ENCODE measurements at places on chromosomes 6 and 20. TPM values are rescaled to one million over a fixed set of nuclear protein-coding genes. Genes with fewer than 3 reads are reported as not detected.

GRCh38 chr20:59633656-59634251 lies 29.4 kb downstream of the PHACTR3 start:
- DNase-seq: no peak

DNA sequence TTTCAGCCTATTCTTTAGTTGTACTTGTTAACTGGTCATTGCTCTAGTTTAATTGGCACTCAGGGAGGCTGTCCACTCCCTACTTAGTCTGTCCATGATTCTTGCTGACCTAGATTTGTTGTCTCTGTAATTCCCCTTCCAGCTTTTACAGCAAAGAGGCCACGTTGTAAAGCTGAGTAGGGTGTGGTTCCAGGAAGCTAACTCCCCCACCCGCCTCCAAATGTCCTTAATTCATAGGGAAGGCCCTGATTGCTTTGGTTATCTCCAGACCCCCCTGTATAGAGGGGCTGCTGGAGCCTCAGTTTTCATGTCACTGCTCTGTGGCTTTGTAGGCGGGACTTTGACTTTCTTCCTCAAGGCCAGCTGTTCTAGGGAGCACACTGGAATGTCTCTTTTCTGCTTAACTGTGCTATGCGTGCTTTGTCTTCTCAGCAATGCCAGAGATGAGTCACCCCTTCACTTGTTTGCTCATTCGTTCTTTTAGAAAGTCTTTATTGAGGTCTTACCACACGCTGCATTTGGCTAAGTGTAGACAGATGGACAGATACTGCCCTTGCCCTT lies 175.1 kb upstream of the JAG1 start:
- DNase-seq: peak; percentile 9

DNA sequence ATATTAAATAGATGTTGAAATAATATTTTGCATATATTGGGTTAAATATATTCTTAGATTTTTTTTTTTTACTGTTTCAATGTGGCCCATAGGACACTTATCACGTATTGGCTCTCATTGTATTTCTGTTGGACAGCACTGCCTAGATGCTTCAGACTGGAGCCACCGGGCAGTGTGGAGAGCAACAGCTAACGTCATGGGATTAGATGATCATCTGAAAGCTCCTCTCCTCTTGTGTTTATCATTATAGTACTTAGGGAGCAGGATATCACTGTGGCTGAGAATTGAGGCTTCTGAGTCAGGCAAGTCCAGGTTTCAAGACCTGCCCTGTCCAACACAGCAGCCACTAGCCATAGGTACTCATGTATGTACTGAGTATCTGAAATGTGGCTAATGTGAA lies 87.4 kb downstream of the ZHX3 start:
- no peak for DNase-seq

- no peak for DNase-seq
Observed at GRCh38 chr20:460180-460579, 2.2 kb downstream of the TBC1D20 start.

The PAX1 gene
- total RNA-seq: not detected

The APCDD1L gene
- 3.2 TPM for total RNA-seq

The NFS1 gene
- total RNA-seq: 26.1 TPM

DNA sequence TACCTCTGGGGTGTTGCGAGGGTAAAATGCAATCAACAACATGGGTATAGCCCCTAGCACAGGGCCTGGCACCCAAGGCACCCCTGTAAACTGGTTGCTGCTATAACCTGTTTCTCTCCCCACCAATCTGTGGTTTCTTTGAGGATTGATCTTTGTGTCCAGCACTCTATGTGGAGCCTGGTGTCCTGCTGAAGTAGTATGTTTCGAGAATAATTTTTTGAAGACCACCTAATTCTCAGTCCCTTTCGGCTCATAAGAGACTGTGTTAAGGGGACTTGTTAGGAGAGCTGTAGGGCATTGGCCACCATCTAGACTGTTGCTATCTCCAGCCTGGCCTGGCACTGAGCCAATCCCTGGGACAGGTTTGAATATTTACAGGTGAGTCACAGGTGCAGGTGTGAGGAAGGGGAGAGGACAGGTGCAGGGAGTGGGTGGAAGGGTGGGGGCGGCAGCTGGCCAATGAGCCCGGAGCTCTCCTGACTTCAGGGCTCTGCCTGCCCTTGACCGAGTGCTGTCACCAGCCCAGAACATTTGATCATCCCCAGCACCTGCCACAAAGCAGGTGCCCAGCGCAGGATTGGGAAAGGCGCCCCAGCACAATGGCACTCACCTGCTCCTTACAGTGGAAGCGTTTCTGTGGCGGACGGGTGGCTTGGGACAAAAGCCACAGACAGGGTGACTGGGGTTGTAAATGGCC lies 8.1 kb upstream of the C20orf144 start:
- DNase-seq: no peak

DNA sequence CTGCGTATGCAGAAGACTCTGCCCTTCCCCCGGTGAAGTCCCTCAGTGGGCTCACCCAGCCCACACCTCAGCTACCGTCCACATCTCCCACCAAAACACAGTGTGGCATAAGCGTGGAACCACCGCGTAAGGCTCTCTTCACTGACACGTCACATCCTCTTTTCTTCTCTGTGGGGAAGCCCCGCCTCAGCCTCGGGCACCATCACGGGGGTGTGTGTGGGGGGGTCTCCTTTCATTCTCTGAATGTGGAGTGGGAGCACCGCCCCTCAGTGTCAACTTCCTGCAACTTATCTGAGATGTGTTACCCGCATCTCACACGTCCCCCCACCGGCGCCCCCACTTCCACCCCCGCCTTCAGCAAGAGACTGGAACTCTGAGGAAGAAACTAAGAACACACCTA lies 388.4 kb upstream of the JARID2 start:
- no peak for DNase-seq

- no peak for DNase-seq
Observed at GRCh38 chr20:62905536-62906117, 20.7 kb downstream of the DIDO1 start.

GRCh38 chr6:144477856-144478255 lies 192.7 kb downstream of the UTRN start:
- DNase-seq: no peak

DNA sequence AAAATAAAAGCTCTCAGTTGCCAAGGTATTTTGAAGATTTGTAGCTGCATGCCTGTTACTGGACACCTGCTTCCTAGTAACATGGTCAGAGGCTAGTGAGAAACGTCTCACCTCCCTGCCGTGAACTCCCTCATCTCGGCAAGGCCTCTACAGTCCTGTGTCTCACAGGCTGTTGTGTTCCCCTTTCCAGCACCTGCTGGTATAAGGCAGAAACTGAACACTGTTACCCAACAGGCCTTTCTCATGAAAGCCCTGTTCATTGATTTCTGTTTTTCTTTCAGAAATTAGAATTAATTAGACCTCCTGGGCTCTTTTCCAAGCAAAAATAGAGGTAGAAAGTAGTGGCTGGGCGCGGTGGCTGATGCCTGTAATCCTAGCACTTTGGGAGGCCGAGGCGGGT lies 17.6 kb upstream of the SRSF3 start:
- no peak for DNase-seq

- DNase-seq: no peak
Observed at GRCh38 chr20:40081653-40082052, 607.4 kb downstream of the MAFB start.

- DNase-seq: no peak
Observed at GRCh38 chr6:14313248-14313647, 195.7 kb downstream of the CD83 start.

GRCh38 chr6:16654701-16655100 lies 106.6 kb downstream of the ATXN1 start:
- no peak for DNase-seq

- no peak for DNase-seq
Observed at GRCh38 chr6:54308986-54309315, 710 bp downstream of the TINAG start.

DNA sequence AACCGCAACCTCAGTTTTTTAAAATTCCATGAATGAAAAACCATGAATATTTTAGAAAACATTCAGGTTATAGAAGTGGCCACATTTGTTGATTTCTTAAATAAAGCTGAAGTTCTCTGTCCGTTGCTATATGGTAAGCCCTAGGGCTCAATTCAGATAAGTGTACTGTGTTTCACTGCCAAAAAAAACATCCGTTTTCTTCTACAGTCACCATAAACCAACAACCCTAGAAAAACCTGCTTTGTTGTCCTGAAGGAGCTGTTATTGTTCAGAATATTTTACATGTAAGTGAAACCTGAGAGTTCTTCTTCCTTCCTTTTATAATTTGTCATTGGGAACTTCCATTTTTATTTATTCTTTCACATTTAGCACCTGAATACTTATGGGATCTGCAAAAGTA lies 274.1 kb downstream of the TFAP2A start:
- no peak for DNase-seq

- DNase-seq: no peak
Observed at GRCh38 chr6:128098000-128098581, 197.2 kb upstream of the THEMIS start.

GRCh38 chr20:62641321-62642050 lies 817 bp upstream of the SLCO4A1 start:
- no peak for DNase-seq

DNA sequence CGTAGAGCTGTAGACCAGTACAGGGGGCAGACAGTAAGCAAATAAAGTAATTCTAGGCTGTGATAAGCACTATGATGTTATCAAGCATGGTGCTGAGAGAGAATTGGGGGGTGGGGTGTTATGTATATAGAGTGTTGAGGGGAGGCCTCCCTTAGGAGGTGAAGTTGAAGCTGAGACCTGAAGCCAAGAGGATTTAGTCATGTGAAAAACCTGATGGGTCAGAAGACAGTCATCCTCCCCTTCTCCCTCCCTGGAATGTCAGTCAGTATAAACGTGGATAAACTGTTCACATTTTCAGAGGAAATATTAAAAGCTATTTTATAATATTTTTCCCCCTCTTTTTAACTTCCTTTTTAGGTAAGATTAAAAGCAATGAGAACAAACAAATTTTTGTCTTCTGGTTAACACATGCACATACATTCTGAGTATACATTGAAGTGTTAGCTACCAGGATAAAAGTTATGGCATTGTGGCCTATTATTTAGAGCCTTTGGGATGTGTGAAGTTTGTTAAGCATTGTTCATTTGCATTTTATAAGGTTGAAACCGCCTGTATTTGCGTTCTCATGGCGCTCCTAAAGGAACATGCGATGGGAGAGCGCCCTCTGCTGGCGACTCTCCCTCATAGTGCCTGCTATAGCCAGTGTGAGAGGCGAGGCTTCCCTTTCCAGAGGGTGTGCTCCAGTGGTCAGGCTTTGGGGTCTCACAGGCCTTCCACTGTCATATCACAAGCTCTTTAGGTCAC lies 35.4 kb upstream of the MAPK13 start:
- peak; percentile 50 for DNase-seq

The SALL4 gene
- total RNA-seq: 231 TPM

DNA sequence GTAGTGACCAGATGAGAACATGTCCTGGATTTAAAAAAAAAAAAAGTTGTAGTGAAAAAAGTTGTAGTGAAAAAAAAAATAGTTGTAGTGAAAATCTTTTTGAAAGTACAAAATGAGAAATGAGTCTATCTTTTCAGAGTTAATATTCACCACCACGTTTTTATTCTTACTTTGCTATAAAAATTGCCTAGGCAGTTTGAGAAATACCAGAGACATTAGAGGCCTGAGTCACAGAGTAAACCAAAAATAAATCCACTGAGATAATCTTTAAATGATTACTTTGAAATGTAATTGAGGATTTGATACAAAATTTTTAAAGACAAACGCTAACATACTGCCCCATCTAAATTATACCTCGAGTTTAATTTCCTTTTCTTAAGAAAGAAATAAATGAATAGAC lies 101.2 kb upstream of the TIAM2 start:
- DNase-seq: no peak

The C20orf144 gene
- 0.23 TPM for total RNA-seq

DNA sequence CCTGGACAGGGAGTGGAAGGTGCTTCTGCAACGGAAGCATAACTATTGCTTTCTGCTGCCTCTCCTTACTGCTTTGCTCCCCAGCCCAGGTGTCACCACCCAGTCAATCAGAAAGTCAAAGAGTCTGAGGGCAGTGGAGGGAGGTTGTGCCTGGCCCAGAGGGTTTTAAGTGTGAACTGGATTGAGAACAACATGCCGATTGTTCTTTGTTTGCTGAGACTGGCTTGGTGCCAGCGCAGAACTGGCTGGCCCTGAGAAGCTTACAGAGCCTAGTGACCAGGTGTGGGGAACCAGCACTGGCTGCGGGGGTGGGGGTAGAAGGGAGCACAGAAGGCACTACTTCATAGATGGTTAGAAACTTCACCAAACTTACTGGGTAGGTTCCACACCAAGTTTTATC lies 31.1 kb upstream of the ENPP4 start:
- no peak for DNase-seq

GRCh38 chr20:39596554-39596953 lies 634.4 kb downstream of the DHX35 start:
- DNase-seq: no peak

DNA sequence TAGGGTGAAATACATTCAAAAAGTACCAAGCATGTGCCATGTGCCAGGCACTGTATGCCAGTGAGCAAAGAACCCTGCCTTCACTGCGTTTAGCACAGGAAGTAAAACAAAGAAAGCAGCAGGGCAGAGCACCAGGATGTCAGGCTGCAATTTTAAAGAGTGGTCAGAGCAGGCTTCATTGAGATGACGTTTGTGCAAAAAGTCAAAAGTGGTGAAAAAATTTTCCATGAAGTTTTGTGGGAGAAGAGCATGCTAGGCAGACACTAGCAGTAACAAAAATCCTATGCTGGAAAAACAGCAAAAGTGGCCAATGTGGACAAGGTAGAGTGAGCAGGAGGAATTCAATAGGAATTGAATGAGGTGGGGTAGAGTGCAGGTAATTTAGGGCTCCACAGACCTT lies 31.3 kb downstream of the AKIRIN2 start:
- DNase-seq: no peak

DNA sequence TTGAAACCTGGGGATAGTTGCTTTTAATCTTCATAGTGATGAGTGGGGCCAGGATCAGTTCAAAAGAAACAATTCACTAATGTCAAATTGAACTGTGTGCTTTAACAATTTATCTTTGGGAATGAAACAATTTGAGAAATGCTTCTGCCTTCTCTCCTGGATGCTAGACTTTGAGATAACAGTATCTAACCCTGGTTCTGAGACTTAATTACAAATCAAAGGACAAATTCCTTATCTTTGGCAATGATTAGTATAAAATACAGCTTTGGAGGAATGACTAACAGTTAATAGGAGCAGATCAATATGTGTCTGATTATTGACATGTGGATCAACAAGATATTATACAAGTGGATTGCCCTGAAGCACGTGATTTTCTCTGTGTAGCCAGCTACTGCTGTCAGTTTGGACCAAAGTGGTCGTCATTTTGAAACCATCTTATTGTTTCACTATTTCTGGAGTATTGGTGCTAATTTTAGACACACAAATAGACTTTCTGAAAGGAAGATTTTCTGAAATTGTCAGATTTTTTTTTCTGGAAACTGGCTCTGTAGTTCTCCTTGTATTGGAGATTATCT lies 6.2 kb upstream of the FLRT3 start:
- DNase-seq: no peak

- peak; percentile 84 for DNase-seq
Observed at GRCh38 chr20:20363799-20364592, 3.9 kb upstream of the INSM1 start.

DNA sequence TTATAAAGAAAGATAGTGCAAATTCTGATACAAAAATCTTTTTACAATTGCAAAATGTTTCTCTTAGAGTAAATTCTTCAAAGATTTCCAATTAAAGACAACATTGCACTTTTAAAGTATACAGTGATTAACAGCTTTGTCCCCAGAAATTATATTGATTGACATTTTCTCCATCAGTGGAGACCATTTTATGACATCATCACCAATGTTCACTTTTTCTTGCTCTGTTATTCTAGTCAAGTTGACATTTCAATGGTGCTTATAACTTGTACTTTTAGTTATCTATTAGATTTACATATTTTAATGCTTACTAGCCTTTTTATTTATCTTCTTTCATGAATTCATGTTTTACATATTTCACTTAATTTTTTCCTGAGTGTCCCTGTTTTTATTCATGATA lies 524.8 kb downstream of the HAO1 start:
- no peak for DNase-seq

All from H1 (cell line).